ENCODE measurements at places on chromosomes 16 and 17.
A peak's percentile ranks its signal among the peaks of the same experiment; 100 is the strongest.

DNA sequence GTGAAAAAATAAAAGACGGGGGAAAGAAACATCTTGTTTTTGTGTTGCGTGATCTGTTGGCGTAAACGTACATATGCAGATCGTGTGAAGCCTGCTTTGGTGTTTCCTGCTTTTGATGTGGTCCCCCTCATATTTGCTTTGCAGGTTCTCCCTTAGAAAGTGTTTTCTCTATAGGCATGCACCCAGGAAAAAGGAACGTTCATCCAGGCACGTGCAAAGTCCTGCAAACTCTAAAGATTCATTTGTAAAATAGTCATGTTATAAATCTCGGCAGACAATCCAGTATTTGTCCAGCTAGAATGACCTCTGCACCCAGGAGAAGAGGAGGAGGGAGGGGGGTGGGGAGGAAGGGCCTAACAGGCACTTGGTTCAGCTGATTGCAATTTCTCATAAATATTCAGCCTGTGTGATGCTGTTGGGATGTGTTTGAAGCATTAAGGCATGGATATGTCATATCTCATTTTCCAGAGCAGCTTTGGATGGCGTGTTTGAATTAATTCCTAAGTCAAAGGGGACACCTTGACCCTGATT, 40.3 kb upstream of the DDX52 start:
- no peak for DNase-seq

- no peak for DNase-seq
Observed at GRCh38 chr16:54431997-54432896, 145.7 kb upstream of the IRX3 start.

DNA sequence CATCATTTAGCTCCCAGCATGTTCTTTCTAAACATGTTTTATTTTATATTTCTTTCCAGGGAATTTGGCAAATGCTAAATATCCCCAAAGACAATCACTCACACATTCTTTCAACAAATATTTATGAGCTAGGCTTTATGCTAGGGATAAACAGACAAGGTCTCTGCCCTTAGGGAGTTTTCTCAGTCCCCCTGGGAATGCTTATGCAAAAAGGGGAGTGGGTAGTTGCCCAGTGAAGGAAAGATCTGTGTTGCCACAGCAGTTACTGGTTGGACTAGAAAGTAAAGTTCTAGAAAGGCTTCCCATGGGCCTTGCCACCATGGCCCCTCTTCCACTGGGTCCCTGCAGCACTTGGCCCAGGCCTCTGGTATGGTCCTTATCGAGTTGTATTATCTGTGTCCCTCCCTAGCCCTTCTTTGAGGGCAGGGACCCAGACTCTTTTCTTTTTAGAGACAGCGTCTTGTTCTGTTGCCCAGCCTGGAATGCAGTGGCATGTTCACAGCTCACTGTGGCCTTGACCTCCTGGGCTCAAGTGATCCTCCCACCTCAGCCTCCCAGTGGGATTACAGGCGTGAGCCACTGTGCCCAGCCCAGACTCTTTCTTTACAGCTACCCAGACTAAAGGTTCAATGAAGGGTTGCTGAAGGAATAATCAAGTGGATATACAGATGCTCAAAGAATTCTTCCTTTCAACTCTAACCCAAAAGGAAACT, 78.0 kb downstream of the YPEL2 start:
- DNase-seq, result no peak

DNA sequence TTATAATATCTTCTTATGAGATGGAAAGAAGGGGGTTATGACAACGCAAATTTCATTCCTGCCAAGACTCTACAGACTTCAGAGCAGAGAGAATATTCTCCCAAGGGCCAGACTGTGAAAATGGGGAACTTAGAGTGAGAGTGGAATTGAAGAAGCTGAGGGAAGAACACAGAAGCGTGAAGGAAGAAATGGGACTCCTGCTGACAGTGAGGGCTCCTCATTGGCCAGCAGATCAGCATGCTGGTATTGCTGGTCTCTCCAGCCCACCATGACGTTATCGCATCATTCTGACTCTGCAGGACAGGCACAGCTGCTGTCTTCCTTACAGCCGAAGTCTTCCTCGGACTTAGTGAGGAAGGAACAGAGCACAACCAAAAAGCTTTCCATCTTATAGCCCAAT, 24.3 kb downstream of the CCL4 start:
- DNase-seq, result no peak

GRCh38 chr17:40378966-40379365, 14.4 kb upstream of the GJD3 start:
- no peak for DNase-seq

GRCh38 chr17:6257336-6257735, 177.6 kb downstream of the AIPL1 start:
- no peak for DNase-seq

DNA sequence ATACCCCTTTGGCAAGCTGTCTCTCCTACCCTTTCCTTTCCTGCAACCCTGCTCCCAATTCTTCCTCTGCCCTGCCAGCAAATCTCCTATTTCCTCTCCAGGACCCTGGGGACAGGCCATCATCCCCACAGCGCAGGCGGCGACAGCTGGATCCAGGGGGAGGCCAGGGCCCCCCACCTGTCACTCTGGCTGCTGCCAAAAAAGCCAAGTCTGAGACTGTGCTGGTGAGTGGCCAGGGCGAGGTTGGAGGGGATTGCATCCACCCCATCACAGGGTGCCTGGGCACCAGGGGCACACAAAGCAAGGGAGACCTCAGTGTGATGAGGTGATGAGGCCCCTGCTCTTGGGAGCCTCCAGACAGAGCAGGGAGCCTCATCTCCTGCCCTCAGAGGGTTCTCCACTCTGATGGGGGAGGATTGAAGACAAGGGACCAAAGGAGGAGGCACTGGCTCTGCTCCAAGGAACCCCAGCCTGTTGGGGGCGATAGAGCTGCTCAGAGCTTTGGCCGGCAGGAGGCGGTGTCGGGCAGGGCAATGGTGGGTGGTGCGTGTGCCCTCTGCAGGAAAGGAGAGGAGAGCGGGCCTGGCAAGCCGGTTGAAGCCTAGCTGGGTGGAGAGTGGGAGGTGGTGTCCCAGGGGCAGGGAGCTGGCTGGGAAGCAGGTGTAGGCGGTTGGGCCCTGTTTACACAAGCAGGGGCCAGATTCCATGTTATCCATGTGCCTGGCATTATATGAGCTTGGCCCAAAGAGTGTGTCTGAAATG, 15.6 kb upstream of the PDK2 start:
- DNase-seq, result peak; percentile 20

- DNase-seq, result no peak
Observed at GRCh38 chr16:87560428-87561199, 41.7 kb upstream of the JPH3 start.

GRCh38 chr16:81461766-81462165, 17.2 kb downstream of the CMIP start:
- DNase-seq, result no peak

GRCh38 chr17:69485901-69486643, 71.6 kb downstream of the MAP2K6 start:
- DNase-seq, result no peak

DNA sequence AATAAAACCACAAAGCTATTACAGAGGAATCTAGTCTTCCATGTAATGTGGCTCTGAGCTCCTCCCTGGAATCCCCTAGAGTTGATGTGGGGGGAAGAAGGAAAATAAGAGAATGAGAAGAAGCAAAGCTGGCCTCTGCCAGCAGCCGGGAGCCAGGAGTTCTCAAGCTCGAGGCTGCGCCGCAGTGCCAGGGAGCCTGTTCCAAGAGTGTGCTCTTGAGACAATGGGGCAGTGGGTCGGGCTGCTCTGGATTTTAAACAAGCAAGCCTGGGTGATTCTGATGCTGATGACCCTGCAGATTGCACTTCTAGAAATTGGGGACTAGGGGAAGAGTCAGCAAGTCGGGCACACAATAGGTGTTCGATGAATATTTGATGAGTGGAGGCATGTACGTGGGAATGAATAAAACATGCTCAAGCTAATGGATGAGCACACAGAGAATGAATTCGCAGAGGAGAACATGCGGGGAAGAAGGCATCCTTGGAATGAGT, 119.9 kb downstream of the CMIP start:
- no peak for DNase-seq

DNA sequence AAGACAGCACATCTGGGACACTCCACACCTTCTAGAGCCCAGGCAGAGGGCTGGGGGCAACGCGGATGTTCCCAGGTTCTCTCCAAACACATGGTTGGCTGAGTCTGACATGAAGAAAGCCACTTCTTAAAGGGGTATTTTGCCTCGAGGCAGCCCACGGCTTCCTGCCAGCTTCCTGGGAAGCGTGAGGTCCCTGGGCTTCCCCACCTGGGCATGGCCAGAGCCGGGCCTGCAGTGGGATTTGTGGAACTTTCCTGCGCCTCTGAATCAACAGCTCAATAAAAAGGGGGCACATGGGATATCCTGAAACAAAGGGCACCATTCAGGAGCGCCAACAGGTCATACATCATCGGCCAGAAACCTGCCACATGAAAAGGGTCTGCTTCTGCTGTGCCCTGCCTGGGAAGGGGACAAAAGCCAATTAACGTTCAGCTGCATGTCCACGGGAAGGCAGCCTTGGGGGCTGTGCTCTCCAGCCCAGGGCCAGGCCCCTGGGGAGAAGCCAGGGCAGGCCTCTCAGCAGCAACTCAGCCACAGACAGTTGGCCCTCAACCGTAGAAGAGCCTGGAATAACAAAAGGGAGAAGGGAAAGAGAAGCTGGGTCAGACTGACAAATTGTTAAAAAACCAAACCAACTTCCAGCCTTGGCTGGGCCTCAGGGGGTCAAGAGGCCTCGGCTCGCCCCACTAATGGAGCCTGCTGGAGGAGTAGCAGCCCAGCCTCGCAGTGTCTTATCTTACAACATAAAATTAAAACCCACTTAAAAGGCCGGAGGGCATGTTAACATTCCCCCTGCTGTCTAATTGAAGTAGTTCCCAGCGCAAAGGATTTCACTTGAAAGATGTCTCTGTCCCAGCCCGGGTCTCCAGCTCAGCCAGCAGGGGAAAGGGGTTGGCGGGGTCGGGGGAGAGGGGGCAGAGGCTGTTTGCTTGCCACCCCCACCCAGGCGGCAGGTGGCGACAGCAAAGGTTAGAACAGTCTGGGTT, 34.2 kb downstream of the TBX4 start:
- no peak for DNase-seq

- DNase-seq, result no peak
Observed at GRCh38 chr16:64469906-64470702, 651.8 kb downstream of the CDH11 start.

DNA sequence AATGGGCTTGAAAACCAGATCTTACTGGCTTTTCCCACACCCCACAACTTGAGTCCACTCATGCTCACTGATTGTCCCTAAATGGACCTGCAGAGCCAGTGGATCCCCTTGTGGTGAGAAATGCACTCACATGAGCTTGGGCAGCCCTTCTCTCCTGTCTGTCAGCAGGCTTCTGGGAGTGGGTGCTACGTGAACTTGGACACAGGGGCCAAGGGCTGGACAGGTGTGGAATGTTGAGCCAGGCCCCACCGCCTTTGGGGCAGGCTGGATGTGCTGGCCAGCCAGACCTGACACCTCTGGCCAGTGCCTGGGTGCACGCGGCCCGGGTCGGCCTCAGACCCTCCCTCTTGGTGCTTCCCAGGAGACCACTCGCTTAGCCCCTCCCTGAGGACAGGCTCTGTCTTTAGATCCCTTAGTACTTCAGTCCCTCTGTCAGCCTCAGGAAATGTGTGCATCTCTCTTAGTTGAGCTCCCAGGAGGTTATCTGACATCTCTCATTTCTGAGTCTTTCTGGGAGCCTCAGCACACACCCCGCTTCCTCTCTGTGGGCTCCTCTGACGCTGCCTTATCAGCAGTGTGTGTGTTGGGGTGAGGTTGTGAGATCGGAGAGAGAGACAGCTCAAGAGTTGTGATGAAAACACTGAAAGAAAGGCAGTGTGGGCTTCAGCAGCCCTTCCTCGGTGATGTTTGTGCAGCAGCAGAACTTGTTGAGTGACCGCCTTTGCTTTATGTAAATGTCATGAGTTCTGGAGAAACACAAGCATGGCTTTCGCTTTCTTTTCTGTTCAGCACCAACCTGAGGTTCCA, 117.0 kb downstream of the RAB11FIP4 start:
- peak; percentile 77 for DNase-seq

GRCh38 chr16:6510261-6510660, 822.4 kb upstream of the RBFOX1 start:
- DNase-seq, result no peak

GRCh38 chr16:50719401-50720337, 22.2 kb upstream of the CYLD start:
- no peak for DNase-seq

DNA sequence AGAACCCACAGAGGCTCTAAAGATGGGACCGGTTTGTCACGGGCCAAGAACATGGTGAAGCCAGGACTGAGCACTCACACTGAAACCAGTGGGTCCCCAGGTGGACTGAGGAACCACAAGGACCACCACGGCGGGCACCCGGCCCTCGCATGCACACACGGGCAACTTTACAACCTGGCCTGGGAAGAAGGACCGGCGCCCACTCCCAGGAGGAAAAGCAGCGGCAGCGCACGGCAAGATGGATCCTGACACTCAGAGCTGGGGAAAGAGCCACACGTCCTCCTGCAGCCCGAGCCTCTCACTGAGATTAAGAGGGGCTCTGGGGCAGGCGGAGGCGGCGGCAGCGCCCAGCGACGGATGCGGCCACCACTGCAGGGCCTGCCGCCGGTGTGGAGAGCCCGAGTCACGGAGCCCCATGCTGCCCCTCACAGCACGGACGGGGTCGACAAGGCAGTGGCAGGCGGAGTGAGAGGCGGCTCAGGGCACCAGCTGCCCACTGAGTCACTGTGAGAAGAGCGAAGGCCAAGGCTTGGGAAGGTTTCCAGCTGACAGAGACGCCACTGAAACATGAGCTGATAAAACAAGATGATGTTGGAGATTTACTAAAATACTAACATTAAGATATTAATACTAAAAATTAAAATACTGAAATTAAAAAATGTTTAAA, 118.3 kb downstream of the ANKRD11 start:
- DNase-seq, result no peak

- peak; percentile 54 for DNase-seq
Observed at GRCh38 chr16:89363621-89364393, 126.6 kb downstream of the ANKRD11 start.

GRCh38 chr17:393806-394717, 41.5 kb upstream of the RPH3AL start:
- no peak for DNase-seq

DNA sequence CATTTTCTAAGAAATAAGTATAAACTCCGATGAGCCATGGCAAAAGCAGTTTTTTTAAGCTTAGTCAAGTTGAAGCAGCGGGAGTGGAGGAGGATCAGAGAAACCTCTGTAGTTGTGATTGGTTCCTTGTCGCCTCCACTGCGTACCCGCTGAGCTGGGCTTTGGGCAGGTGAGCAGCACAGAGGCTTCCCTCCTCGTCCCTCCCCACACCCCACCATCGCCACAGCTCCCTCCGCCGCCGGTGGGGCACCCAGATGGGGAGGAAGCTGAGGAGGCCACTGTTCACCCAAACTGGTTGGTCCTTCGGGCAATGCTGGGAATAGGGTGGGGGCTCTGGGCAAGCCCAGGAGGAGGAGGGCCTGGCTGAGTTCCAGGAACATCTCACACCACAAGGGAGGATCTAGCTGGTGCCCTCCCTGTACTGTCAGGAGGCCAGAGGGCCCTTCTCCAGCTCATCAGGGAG, 5.2 kb upstream of the MRPL38 start:
- DNase-seq, result no peak

DNA sequence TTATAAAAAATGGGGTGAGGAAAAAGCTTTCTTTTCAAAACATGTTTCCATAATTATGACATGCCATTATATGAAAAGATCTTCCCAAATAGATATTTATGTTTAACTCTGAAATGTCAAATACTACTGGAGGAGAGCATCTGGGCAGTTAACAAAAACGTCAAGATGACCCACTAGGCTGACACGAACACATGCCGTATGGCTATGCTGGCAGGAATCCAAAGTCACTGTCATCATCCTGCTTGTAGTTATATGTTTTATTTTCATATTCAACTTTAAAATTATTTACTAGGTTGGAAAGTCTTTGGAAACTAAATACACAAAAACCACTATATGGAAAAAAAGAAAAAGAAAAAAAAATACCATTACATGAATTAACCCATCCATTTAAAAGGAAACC, 27.3 kb downstream of the ANKFY1 start:
- DNase-seq, result no peak
